ENCODE measurements at places on chromosomes 3 and 15.

- DNase-seq = no peak
Observed at GRCh38 chr3:50194128-50194902, 2.9 kb downstream of the GNAT1 start.

GRCh38 chr3:130841357-130841756, 52.5 kb upstream of the ATP2C1 start:
- no peak for DNase-seq

DNA sequence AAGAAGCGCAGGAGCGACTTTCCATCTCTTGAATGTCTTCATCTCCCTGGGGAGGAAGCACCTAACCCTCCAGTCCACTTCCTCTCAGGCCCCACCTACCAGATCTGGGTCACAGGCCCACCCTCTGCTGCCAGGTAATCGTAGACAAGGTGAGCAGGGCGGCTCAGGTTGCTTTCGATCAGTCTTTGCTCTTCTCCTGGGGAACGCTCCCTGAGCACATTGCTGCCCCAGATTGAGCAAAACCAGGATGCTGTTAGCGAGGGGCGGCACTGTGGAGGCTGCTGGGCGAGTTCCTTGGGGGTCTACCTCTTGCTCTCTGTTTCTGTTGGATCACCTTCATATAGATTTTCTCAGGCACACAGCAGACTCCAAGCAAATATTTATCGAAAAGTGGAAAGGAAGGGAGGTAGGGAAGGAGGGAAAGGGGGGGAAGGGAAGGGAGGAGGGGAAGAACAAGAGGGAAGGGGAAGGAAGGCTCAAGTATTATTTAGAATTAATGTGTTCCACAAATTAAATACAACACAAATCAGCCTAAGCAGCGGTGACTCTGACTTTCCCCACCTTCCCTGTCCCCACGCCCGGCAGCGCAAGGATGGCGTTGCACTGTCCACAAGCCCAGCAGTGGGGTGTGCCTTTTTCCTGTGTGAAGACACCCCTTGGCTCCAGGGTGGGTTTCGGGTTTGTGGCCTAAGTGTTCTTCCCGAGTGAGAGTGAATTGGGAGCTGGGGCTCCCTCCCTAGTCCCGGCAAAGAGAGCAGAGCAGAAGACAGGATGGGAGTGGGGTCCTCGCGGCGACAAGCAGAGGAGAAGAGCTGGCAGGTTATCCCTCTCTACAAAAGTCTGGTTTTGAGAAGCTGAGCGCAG, 6.1 kb upstream of the PCSK6 start:
- no peak for DNase-seq

DNA sequence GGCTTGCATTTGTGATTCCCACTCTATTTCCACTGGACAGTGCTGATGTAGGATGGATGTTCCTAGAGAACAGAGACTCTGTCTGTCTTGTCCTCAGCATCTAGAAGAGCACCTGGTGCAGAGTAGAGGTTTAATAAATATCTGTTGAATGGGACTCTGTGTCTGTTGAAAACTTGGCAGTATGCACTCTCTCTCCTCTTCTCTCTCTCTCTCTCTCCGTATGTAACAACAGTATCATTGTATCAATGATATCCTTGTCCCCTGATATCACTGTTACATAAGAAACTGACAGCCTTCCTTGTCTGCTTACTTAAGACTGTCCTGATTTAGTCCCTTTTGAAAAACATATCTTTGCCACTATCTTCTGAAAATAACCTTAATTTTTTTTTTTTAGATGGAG, 24.3 kb upstream of the MGLL start:
- DNase-seq = no peak

- no peak for DNase-seq
Observed at GRCh38 chr3:170480111-170480510, 61.4 kb downstream of the CLDN11 start.

DNA sequence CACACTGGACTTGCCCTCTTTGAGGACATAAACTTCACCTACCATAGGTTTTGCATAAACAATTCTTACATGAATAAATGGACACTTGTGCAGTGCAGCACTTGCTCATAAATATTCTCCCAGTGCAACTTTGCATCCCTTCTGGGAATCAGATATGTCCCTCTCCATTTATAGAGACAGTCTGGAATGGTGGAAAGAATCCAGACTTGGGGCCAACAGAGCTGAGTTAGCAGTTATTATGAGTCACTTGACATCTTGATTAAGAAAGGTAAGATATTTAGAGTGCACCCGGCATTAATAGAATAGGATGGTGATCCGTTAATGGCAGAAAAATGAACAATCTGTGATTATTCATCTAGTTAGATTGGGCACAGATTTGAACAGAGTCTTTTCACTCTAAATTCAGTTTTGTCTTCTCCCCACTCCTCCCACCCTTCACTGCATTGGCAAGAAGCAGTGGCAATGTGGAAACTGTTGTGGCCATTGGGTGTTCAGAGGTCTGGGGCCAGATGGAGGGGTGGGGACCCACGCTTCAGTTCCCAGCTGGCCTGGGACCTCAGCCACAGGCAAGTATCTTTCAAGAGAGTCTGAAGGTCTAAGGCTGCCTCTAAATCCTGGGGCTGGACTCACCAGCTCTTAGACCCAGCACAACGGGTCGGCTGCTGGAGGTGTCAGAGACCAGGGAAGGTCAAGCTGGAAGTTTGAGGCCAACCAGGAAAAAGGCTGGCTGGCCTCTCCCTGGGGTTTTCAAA, 58.9 kb upstream of the KY start:
- no peak for DNase-seq

GRCh38 chr3:142064454-142064853, 84.9 kb downstream of the TFDP2 start:
- no peak for DNase-seq

DNA sequence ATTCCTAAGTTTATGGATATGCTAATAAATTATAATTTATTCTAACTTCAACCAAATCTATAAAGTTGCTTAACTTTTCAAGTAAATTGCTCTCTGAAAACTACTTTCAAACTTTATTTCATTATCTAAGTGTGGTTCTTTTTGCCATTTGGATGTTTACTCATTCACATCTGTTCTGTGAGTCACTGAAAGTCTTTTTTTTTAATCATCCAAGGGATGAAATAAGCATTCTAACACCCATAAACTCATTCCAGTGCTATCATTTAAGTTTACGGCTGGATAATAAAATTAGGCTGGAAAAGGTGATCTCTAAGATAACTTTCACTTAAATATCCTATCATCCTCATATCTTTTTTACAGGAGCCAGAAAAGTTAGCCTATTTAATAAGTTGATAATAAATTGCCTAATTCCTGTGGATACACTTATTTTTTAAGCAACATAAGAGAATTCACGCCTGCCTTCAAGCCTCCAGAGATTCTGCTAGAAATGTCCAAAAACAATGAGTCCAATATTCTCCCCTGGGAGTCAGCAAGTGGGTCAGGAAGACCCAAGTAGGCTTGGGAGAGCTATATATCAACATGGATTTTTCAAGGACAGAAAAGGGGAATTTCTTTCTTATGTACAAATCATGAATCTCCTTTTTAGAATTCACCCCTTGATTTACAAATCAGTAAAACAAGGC, 25.8 kb downstream of the SCG3 start:
- DNase-seq = no peak

GRCh38 chr3:12810013-12810780, 13.7 kb downstream of the CAND2 start:
- DNase-seq = no peak

DNA sequence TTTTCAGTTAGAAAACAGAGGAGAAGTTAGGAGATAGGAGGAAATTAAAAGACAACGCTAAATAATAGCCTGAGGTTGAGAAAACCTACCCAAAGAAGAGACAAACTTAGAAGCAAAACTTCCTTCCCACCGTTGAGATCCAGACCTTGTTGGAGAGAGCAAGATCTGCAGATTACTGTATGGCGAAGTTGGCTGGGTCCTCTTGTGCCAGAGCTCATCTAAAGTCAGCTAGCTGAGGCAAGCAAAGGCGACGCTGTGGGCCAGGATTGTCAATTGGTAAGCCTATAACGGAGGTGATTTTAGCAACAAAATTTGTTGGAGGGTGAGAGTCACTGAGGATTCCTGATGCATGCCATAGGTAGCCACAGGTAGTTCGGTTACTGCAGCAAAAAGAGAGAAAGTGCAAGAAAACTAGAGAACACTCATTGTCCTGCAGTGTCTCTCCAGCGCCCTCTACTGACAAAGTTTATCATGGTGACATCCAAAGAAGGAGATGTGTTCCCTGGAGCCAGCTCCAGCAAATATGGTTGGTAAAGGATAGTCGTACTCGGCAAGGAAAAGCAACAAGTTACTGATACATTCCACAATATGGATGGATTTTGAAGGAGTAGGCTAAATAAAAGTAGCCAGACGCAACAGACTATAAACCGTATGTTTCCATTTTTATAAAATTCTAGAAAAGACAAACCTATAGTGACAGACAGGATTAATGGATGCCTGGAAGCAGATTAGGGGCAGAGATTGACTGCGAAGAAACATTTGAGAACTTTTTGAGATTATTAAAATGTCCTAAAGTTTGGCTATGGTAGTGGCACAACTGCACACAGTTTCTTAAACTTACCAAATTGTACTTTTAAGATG, 9.8 kb upstream of the OR5K4 start:
- DNase-seq = peak; percentile 52

- no peak for DNase-seq
Observed at GRCh38 chr3:118799303-118799702, 235.3 kb downstream of the IGSF11 start.

DNA sequence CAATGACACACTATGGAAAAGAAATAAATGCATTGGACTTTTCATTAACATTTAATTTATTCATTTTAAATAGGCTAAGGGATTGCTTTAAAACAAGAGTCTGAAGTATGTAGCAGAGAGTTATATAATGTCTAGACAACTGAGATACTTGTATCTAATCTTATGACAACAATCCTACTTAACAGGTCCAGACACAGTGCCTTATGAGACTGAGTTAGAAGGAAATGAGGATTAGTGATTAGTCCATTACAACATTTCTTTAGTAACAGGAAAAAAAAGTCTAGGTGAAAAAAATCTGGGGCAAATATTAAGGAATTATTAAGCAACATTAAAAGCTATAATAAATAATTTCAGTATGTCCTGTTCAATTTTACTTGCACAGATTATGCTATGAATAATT, 140.6 kb downstream of the MEIS2 start:
- no peak for DNase-seq

DNA sequence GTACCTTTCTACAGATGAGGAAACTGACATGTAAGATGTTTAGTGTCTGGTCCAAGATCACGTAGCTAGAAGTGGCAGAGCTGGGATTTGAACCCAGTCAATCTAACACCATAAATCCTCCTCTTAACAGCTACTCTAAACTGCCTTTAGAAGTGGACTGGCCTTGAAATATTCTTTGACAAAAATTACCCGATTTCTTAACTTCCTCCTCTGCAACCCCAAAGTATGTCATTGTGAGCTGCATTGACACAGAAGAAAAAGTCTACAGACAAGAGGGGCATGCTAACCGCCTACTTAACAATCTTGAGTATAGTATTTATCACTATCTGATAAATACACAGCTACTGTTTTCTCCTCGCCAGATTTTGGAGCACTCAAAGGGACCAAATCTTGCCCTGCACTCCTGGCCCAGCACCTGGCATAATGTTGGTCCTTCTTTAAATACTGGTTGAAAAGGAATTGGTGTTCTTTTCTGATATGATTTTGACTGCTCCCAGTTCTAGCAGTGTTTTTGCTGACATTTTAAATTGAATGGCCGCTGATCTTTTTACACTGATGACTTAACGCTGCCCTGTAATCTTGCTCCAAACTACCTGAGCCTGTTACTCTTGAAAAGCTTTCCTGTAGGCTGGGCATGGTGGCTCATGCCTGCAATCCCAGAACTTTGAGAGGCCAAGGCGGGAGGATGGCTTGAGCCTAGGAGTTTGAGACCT, 36.9 kb downstream of the ITPR1 start:
- DNase-seq = no peak

DNA sequence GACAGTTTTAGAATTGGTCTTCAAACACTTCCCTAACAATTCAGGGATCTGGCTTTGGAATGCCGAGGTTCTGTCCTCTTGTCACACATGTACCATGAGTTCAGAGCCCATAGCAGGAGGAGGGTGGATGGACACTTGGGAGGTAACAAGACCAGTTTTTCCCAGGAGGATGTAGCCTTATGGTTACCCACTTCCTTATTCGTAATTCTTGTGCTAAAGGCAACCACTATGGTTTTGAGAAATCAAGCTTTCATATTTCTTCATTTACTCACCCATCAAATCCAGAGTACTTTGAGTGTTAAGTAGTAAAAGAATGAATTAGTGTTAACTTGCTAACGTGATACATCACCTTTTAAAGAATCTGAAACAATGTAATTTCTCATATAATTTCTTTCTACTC, 479.6 kb upstream of the ALCAM start:
- DNase-seq = no peak

- DNase-seq = no peak
Observed at GRCh38 chr3:56694867-56695683, 12.0 kb upstream of the TASOR start.

GRCh38 chr3:120144267-120144666, 50.0 kb upstream of the GSK3B start:
- DNase-seq = peak; percentile 94

Measured in HS-27A (cell line).